ENCODE measurements at places on chromosomes 4 and X. TPM values are rescaled to one million over a fixed set of nuclear protein-coding genes. Genes with fewer than 3 reads are reported as not detected.
A peak's percentile ranks its signal among the peaks of the same experiment; 100 is the strongest.

GRCh38 chr4:153058671-153059060, 122.5 kb downstream of the FHDC1 start:
- DNase-seq: no peak

The HTR2C gene
- not detected for total RNA-seq

GRCh38 chr4:127843704-127844600, 36.7 kb upstream of the PLK4 start:
- no peak for DNase-seq

DNA sequence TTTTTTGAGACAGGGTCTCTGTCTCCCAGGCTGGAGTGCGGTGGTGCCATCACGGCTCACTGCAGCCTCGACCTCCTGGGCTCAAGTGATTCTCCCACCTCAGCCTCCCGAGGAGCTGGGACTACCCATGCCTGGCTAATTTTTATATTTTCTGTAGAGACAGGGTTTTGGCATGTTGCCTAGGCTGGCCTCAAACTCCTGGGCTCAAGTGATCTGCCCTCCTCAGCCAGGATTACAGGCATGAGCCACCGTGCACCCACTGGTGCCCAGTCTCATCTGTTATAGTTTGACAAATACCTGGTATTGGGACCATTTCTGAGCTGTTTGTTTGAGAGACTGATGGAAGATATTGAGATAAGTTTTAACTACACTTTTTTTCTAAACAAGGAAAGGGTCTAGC, 57.5 kb upstream of the SMIM10 start:
- no peak for DNase-seq

The IL1RAPL1 gene
- total RNA-seq: not detected

DNA sequence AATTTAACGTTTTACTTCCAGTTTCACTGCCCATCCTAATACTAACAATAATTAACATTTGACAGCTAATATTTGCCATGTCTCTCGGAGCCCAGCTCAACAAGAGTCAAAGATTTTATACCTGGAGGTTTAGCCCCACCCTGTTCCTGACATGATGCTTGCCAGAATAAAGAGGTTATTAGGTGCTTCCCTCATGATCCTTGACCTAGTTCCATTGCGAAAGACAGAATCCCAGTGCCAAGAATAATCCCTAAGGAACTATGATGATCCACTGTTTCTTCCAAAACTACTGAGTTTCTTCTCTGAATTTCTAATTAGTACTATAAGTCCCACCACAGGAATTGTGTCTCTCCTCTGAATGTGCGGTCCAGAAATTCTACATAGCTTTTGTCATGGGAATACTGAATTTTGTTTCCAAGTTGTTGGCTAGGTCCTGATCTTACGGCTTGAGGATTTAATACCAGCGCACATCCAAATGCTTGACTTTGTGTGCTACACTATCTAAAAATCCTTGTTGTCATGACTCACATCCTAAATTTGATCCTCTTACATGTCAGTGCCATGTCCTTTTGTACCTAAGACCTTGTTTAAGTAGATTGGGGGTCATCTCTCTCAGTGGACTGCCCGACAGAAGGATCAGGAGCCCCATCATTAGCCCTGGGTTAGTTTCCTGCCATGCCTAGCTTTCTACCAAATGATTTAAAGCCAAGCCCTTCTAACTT, 23.1 kb downstream of the ANTXR2 start:
- DNase-seq: no peak

The GNL3L gene
- 45.8 TPM for total RNA-seq

The ATP8A1 gene
- total RNA-seq: 24.0 TPM

The NDP gene
- total RNA-seq: not detected

- DNase-seq: peak; percentile 39
These were observed 35.3 kb downstream of the SUPT20HL1 start for GRCh38 chrX:24395775-24396174.
